Cardiac fibroblast (primary cell): ENCODE measurements at places on chromosomes 5 and 9.

- no peak for DNase-seq
Measured at GRCh38 chr5:22549876-22550671, 303.1 kb downstream of the CDH12 start.

- peak; percentile 48 for DNase-seq
Measured at GRCh38 chr5:565782-566440, 41.7 kb upstream of the SLC9A3 start.

- peak; percentile 78 for DNase-seq
Measured at GRCh38 chr5:126178521-126178920, 244.7 kb upstream of the GRAMD2B start.

GRCh38 chr5:160462167-160462566 lies 40.5 kb downstream of the PTTG1 start:
- DNase-seq, result no peak

DNA sequence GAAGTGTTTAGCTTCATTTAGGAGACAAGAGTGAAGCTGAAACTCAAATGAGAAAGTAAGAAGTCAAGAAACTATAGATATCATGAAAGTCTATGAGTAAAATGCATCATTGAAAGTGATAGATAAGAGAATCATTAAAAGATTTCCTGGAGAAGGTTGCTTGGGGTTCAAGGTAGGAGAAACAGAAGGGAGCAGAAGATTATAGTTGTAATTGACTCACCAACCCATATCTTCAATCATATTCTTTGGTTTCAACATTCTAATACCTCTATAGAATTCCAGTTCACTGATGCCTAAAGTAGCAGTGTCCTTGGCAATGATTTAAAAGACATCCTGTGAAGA lies 365.7 kb upstream of the RIOK2 start:
- DNase-seq, result no peak

- no peak for DNase-seq
Measured at GRCh38 chr9:126859111-126859510, 1.3 kb upstream of the ZBTB34 start.

GRCh38 chr5:15601274-15601673 lies 101.3 kb downstream of the FBXL7 start:
- peak; percentile 10 for DNase-seq

DNA sequence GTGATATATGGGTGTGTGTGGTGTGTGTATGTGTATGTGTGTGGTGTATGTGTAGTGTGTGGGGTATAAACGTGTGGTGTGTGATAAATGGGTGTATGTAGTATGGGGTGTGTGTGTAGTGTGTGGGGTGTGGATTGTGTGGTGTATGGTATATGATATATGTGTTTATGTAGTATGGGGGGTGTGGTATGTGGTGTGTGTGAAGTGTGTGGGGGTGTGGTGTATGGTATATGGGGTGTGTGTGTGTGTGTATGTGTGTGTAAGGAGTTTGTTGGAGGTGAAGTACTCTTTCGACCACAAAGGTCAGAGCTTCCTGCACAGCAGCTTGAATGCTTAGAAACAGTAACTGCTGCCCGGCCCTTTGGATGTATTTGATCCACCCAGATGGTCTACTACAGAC lies 145.2 kb upstream of the IQGAP2 start:
- no peak for DNase-seq

GRCh38 chr9:78397045-78397444 lies 100.1 kb downstream of the PSAT1 start:
- no peak for DNase-seq
